NCI-H1436 treated with DMSO at 0.1 percent for 48 hours (cell line): ENCODE measurements at places on chromosomes 4 and X.

GRCh38 chr4:35867057-35867456, 377.3 kb downstream of the ARAP2 start:
- no peak for DNase-seq

DNA sequence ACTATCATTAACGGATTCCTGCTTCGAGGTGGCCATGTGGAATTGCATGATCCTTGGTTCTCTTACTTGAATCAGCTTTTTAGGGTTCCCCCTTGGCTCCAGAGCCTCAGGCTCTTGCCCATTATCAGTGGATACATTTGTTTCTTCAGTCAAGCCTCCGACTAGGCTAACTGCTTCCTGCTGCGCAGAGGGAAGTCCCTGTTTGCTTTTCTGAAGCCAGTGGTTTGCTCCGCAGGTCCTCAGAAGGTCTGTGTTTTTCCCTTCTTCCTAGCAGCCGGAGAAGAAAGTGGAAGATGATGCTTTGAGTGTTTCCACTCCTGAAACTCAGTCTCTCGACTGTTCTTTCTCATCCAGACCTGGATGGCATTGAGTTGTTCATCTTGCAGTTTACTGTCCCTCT, 20.6 kb downstream of the SRD5A3 start:
- DNase-seq = no peak

GRCh38 chr4:16691450-16691849, 207.0 kb downstream of the LDB2 start:
- no peak for DNase-seq

- DNase-seq = no peak
Measured at GRCh38 chr4:105306158-105306781, 159.6 kb downstream of the TET2 start.

DNA sequence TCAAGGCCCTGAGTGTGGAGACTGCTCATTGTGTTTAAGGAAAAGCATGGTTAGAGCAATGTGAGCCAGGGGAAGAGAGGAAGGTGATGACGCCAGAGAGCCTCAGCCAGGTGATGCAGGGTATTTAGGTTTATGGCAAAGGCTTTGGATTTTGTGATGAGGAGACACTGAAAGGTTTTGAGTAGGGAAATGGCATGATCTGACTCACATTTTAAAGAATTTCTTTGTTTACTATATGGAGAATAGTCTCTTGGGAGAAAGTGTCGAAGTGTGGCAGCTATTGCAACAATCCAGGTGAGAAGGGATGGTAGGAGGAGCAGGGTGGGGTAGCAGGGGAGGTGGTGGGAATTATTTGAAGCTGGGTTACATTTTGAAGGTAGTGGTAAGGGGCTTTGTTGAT, 293.4 kb upstream of the IGFBP7 start:
- DNase-seq = no peak

- no peak for DNase-seq
Measured at GRCh38 chr4:69991016-69991415, 4.8 kb upstream of the STATH start.
